ENCODE measurements at places on chromosomes 1 and 21.

DNA sequence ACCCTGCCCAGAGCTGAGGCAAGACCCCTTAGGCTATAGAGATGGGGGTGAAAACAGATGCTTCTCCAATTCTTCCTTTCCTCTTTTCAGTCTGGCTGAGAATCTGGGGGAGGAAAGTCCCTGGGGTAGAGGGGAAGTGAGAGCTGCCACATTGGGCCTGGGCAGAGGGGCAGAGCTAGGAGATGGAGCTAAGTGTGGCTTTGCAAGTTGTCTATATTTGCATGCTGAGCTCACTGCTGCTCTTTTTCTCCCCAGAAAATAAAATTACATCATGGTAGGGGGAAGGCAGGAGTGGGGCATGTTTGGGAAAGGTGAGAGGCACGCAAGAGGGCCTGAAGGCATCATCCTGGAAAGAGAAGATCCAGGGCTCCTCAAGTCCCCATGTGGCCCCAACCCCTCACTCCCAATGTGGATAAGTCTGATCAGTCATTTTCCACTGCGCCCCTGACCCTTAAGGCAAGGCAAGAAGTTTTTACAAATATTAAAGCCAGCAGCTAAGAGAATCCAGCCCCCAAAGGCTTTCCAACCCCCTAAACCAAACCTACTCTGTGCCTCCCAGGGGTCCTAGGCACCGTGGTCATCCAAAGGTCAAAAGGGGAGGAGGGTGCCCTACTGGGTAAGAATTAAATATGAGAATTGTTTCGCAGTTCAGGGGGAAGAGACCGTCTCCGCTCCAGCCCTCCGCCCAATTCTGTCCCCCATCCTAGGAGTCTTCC lies 500 bp upstream of the PEA15 start:
- no peak for DNase-seq

GRCh38 chr1:91201694-91202093 lies 179.9 kb upstream of the ZNF644 start:
- no peak for DNase-seq

DNA sequence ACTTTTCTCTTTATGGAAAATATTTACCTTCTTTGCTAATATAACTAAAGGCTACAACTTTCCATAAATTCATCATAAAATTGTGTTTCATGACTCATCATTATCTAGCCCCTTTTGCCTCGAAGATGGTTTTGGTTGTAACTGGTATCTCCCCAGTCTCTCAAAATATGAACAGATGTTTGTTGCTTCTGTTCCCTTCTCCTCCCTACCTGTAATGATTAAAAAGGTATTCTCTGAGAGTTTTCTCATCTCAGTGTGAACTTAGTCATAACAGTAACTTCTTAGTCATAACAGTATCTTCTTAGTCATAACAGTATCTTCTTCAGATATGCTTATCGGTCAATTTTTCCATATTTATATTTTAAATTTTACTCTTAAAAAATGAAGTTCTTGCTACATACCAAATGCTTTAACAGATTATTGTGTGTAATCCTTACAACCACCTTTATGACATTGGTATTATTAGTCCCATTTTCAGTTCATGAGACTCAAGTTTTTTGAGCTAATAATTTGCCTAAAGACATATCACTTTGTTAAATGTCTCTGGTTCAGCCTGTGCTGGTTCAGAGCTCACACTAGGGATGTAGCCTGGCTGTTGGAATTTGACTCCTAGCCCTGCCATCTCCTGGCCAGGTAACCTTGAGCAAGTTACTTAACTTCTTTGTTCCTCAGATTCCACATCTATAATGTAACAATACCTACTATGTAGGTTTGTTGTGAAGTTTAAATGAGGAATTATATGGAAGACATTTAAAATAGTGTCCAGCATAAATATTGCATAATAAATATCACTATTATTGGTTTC lies 32.6 kb downstream of the ATP1B1 start:
- peak; percentile 29 for DNase-seq

DNA sequence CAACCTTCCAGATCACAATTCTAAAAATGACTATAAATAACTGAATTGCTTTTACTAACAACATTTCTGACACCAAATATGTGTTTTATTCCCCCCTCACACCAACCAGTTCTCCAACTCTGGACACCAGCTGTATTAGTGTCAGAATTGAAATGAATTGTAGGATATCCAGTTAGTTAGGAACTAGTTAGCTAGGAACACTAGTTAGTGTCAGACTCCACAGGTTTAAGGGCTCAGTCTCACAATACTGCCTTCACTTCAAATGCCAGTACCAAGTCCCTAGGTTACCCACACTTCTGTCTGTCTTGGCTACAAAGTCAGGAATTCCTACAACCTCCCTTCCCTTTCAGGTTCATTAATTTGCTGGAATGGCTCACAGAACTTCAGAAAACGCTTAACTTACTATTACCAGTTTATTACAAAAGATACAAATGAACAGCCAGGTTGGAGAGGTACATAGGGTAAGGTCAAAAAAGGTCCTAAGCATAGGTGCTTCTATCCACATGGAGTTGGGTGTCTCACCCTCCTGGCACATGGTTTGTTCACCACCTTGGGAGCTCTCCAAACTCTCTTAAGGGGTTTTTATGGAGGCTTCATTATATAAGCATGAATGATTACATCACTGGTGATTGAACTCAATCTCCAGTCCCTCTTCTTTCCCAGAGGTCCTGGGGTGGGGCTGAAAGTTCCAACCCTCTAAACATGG lies 4.2 kb downstream of the STXBP3 start:
- no peak for DNase-seq

- DNase-seq: peak; percentile 35
These were observed 339 bp upstream of the RNPC3 start for GRCh38 chr1:103525114-103525606.

DNA sequence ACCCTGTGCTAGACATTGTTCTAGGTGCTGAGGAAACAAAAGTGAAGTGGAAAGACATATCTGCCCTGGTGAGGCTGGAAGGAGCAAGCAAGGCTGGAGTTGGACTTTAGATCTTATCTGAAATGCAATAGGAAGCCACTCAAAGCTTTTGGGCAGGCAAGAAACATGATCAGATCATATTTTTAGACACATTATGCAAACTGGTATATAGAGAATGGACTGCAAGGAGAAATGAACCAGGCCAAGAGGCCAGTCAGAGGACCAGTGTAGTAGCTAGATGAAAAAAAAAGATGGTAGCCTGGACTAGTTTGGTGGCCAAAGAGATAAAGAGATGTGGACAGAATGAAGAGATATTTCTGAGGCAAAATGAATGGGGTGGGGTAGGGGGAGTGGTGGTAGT lies 46.3 kb downstream of the CCN1 start:
- DNase-seq: no peak

DNA sequence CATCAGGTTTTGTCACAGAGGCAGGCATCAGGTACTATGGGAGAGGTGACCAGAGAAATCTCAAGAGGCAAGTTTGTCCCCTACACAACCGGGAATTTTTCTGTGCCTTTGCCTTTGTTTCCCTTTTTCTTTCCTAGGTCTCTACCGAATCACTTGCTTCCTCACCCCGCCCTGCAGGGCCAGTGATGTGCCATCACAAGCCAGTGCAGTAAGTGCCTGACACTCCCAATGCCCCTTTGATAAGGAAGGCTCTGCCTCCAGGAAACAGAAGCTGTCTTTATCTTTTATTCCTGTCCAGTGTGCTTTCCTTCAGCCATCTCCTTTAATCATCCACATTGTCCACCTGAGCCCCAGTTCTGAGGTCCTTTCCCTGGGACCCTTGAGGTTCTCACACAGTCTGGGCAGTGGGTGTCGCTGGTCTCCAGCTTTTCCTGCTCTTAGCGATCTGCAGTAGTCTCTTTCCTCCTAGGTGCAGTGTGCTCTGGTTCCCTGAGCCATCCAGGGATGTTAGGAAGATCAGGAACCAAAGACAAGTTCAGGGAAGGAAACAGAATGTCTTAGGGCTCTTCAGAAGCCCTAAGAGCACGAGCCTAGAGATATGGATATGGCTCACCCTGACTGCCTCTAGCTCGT lies 36.6 kb downstream of the GJA5 start:
- peak; percentile 85 for DNase-seq

GRCh38 chr1:160030657-160031364 lies 979 bp downstream of the PIGM start:
- DNase-seq: peak; percentile 36

DNA sequence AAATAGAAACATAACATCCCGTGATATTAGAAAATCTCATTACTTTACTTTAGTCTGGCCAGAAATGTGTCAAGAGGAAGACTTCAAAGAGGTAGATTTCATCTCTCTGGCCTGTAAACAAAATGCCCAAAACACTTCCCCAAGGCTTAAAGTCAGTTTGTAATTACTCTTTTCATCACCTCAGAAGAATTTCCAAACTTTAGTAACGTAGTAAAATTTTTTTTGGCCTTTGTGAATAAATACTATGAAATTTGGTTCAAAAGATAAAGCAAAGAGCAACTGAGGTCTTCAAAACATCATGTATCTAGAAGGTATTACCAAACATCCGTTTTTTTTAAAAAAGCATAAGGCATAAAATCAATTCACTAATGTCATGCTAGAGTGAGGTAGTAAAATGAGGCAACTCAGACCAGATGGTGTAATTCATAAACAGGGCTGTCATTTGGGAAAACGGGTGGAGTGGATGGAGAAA lies 51.4 kb downstream of the LEPR start:
- DNase-seq: no peak

- DNase-seq: no peak
These were observed 50.9 kb downstream of the PTPN14 start for GRCh38 chr1:214500340-214501055.

DNA sequence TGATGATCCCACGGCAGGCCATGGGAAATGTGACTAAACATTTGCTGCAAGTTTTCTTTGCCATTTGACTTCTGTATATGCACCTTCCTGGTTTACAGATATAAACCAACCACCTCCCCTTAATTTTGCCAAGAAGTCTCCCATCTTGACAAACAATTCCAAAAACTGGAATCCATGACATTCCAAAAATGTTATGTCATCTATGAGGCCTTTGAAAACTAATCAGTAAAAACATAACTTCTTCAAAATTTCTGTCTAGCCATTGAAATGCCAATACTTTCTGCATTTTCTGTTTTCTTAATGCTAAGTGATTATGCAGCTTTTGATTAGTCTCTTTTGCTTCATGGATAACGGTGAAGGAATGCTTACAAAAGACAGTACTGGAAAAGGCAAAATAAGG lies 84.1 kb downstream of the LYST start:
- no peak for DNase-seq

Measured in PC-3 (cell line).